ENCODE measurements at places on chromosomes 12 and 14.
A peak's percentile ranks its signal among the peaks of the same experiment; 100 is the strongest.

- DNase-seq: no peak
Measured at GRCh38 chr12:85823436-85824180, 12.6 kb downstream of the RASSF9 start.

- DNase-seq: no peak
Measured at GRCh38 chr12:20262119-20262518, 106.2 kb upstream of the PDE3A start.

- DNase-seq: no peak
Measured at GRCh38 chr12:113252494-113252893, 31.2 kb downstream of the TPCN1 start.

- peak; percentile 82 for DNase-seq
Measured at GRCh38 chr12:103840876-103841689, at the start of gene NT5DC3. NT5DC3 (minus strand) TSS chr12:103841234; CDS start chr12:103841156, 78 bp downstream.

GRCh38 chr14:22379727-22380126 lies 209.3 kb downstream of the DAD1 start:
- DNase-seq: no peak

GRCh38 chr14:44963775-44964380 lies 1.9 kb downstream of the TOGARAM1 start:
- DNase-seq: no peak

GRCh38 chr12:119819322-119819721 lies 57.8 kb downstream of the CIT start:
- no peak for DNase-seq

DNA sequence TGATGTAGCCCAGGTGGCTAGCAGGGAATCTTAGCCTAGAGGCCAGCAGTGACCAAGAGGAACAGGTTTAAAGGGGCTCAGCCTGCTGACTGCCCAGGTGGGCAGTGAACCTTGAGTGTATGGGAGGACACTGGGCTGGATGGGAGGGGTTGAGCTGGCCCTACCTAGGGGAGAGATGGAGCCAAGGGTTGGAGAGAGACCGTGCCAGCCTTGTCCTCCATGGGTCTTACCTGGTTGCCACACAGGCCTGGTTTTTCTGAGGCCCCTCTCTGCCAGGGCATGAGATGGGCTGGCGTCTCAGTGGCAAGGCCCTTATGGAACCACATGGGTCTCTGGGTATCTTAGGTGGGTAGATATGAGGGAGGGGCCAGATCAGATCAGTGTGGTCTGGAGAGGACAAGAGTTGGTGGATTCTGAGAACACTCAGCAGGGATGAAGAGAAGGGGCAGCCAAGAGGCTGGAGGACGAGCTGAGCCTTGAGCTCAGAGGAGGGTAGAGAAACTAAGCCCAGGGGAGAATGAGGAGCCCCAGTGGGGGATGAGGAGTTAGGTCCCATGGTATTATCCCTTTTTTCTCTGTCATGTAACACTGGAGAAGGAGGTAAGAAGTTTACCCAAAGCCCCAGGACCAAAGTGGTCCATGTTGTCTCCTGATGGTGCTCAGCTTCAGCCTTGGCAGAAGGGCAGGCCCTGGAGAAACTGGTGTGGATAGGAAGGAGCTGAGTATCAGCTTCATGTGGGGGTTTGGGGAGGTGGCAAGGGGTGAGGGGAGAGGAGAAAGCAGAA lies 3.7 kb downstream of the GZMB start:
- no peak for DNase-seq

GRCh38 chr14:24110060-24110459 lies 4.5 kb upstream of the DCAF11 start:
- no peak for DNase-seq

DNA sequence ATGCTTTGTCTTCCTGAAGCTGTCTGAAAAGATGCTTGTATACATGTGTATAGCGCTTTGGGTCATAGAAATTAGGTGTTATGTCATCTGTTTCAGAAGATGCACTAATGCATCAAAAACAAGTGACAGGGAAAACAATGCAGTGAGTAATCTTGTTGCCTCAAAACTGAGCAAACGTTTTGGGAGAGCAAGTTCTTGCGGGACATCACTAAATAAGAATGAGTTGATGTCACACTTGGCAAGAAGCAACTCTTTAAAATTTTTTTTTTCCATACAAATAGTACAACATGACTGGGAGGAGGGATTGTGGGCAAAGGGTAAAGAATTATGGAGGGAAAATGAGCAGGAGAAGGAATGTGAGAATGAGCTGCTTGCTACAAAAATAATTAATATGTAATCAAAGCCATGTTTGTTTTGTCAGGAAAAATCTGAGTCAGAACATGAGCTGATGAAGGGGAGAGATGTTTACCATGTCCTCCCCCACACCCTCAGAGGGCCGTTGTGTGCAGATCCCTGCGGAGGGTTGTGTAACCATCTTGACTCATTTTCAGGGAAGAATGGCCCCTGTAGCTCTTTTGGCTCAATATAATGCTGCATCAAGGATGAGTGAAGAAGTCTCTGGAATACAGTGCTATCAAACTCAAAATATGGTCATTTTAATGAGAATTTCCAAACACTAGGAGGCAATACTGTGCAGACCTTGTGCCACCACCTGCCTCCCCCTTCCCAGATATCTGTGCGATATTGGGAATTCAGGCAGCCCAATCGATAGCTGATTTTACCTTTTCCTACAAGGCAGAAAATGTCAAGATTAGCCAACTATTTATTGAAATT lies 41.4 kb downstream of the BORCS5 start:
- no peak for DNase-seq

DNA sequence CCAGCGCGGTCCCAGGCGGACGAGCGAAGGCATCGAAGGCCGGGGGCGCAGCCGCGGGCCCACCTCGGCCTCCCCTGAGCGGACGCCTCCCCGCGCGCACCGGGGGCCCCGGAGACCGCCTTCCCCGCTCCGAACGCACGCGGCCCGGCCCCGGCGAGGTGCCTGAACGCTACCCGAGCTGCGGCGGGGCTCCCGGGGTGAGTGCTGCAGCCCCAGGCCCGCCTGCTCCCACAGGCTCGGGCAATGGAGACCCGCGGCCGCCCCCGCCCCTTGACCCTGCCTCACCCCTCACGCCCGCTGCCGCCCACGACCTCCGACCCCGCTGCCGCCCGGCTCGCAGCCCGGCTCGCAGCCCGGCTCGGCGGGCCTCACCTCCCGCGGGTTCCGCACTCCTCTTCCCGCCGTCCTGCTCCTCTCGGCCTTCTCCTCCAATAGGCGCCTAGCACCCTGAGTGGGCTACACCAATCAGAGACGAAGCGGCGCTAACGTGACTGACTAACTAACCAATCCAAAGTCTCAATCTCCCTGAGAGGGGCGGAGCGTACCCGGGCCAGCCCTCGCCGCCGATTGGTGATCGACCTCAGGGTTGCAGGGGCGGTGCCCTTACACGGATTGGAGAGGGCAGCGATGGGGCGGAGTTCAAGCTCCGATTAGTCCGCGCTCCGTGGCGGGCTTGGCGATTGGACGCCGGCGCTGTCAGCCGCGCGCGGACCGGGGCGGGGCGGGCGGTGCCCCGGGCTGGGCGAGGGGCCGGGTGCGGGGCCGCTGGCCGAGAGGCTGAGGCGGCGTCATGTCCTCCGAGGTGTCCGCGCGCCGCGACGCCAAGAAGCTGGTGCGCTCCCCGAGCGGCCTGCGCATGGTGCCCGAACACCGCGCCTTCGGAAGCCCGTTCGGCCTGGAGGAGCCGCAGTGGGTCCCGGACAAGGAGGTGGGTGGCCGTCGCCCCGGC lies at the start of the genes XRCC3 and ZFYVE21:
TSS of gene XRCC3 (minus strand) at position 400 of the 949 bp plus-strand sequence. CDS start 4,364 bp downstream, outside the sequence.
TSS of gene ZFYVE21 (plus strand) at position 759 of the 949 bp plus-strand sequence. CDS start at position 791, 32 bp downstream.
- peak; percentile 100 for DNase-seq

DNA sequence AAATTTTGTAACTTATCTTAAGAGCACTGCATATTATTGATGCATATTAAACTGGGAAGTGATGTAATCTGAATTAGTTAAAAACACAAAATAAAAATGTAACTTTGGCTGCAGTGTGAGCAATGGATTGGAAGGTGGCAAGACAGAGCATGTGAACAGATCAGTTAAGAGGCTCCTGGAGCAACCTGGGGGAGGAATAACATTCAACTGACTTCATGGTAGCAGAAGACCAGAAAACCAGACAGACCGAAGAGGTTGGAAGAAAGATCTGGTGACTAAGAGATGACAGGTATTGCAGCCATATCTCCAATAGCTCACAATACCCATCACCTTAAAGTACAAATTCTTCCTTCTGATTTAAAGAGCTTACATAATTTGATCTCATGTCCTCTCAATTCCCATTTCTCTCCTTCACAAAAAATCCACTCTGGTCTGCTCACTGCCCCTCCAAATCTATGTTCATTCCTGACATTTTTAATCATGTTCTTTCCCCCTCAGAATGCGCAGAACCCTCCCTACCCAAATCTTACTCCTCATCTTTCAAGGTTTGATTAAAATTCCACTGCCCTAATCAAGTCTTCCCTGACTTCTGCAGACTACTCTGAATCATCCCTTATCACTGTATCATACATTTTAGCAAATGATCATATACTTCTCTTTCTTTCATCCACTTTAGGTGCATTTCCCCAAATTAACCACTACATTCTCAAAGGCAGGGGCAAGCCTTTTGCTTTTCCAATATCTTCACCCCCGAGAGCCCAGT lies 51.5 kb downstream of the DUSP16 start:
- DNase-seq: no peak

DNA sequence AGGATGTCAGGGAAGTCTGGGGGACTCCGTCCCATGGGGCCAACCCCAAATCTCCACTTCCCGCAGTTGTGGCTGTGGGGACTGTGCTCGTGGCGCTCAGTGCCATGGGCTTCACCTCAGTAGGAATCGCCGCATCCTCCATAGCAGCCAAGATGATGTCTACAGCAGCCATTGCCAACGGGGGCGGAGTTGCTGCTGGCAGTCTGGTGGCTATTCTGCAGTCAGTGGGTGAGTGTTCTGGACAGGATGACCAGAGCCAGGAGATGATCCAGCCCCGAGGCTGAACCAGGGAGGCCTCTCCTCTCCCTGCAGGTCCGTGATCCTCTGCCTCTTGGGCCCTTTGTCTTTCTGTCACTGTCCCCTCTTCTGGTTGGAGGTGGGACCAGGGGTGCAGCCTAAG lies 8.8 kb upstream of the IFI27 start:
- DNase-seq: no peak

- no peak for DNase-seq
Measured at GRCh38 chr14:68947802-68948201, 31.3 kb downstream of the ACTN1 start.

GRCh38 chr14:76701981-76702380 lies 59.3 kb upstream of the VASH1 start:
- no peak for DNase-seq

- DNase-seq: no peak
Measured at GRCh38 chr14:77593501-77593961, 22.9 kb downstream of the SPTLC2 start.

- no peak for DNase-seq
Measured at GRCh38 chr12:54053003-54053750, 458 bp upstream of the HOXC4 start.

- DNase-seq: no peak
Measured at GRCh38 chr14:43169722-43170121, 1337.4 kb downstream of the FSCB start.

- no peak for DNase-seq
Measured at GRCh38 chr14:63852271-63852816, 460 bp upstream of the SYNE2 start.

GRCh38 chr14:76677534-76678145 lies 83.6 kb upstream of the VASH1 start:
- DNase-seq: no peak

GRCh38 chr14:62692490-62693106 lies 352.7 kb downstream of the KCNH5 start:
- DNase-seq: no peak

DNA sequence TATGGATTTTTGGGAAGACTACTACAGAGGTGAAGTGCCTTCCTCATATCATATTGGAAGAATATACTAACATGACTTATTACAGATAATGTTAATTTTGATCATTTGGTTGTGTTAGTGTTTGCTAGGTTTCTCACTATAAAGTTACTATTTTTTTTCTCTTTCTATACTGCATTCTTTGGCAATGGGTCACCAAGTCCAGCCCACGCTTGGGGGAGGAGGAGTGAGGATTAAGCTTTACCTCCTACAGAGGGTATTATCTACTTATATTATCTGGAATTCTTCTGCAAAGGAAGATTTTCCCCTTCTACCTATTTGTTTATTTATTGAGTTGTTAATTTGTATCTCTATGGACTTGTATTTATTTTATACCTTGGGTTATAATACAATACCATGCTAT lies 31.5 kb downstream of the SCN8A start:
- DNase-seq: no peak

DNA sequence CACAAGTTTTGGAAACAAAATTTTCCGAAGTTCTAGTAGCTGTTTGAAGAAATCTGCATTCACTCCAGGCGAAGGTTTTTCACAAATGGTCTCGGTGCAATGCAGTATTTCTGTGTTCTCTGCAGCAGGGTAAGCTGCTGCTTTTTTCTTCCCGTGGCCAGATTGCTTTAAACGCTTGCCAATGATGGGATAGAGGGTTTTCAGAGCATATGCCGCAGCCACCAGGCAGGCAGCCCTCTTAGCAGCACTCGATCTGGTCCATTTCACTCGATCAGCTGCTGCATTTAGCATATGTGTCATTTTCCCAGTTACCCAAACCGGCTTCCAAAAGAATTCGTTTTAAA lies 315 bp downstream of the ABCD2 start:
- DNase-seq: no peak

GRCh38 chr12:92363295-92364146 lies 217.9 kb upstream of the BTG1 start:
- peak; percentile 49 for DNase-seq

- DNase-seq: peak; percentile 28
Measured at GRCh38 chr14:68978172-68978911, 760 bp downstream of the ACTN1 start.
